ENCODE measurements at places on chromosomes 4 and X. TPM values are rescaled to one million over a fixed set of nuclear protein-coding genes. Genes with fewer than 3 reads are reported as not detected.

The RAB39B gene
- total RNA-seq = 2.4 TPM

The MYOZ2 gene
- under 0.01 TPM for total RNA-seq

The HSD17B10 gene
- total RNA-seq = 60.2 TPM

The PAGE5 gene
- total RNA-seq = not detected

The PNMA6F gene
- total RNA-seq = not detected

The SPP1 gene
- 58.1 TPM for total RNA-seq

The PDZD4 gene
- total RNA-seq = 0.22 TPM

The NDUFB11 gene
- total RNA-seq = 57.2 TPM

The RTL9 gene
- 0.11 TPM for total RNA-seq

The CXXC4 gene
- under 0.01 TPM for total RNA-seq

The HPSE gene
- 0.75 TPM for total RNA-seq

The GATA1 gene
- not detected for total RNA-seq

The CHRNA9 gene
- total RNA-seq = 0.12 TPM

The CHST7 gene
- 8.7 TPM for total RNA-seq

Data from uterine smooth muscle cell (primary cell).